Activated naive CD8-positive, alpha-beta T cell treated with anti-CD3 and anti-CD28 coated beads, Interleukin-2, amount 10 ng/mL, durations not matched to agents 7 days and 5 days (primary cell): ENCODE measurements at places on chromosomes 2 and 18.

DNA sequence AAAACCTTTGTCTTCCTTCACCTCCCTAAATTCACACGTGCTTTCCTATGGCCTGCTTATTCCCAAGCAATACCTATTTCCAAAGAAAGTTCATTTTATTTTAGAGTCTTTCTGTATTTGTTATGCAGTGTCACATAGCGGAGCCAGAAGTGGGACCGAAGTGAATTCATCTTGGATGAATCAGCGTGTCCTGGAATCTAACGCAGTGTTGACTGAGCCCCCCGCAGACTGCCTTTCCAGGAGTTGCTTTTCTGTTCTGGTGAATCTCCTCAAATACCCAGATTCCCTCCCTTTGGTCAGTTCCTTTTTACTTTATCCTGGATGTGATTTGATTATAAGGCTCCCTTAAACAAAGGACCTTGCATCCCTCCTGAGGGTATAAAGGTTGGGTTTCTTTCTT is 10.8 kb downstream of the ALPP start:
- no peaks in the 10 kb centered on the region for H3K36me3 ChIP-seq
- H3K4me3 ChIP-seq, result no peak overlapping the region
- H3K27me3 ChIP-seq, result peaks cover 52% of the 10 kb centered on the region

GRCh38 chr2:42841344-42841743 is 49.0 kb upstream of the HAAO start:
- DNase-seq, result no peak
- H3K4me1 ChIP-seq, result peaks cover 4% of the 10 kb centered on the region
- no peaks in the 10 kb centered on the region for H3K36me3 ChIP-seq
- no peak overlapping the region for H3K27ac ChIP-seq
- no peak overlapping the region for H3K4me3 ChIP-seq
- H3K27me3 ChIP-seq, result peaks cover 3% of the 10 kb centered on the region

DNA sequence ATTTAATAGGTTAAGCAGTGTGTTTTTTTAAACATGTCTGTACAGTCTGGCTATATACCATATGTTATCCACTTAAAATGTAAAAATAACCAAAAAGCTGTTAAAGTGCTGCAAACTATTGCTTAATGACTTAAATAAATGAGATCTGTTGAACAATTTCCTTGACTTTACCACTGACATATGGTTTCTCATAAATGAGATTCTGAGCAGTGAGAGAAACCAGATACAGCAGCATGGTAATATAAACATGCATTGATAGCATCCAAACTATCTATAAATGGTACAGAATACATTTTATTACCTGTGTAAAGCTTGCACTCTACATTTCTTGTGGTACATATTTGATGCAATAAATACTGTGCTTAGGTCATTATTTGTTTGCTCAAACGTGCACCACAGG is 36.3 kb upstream of the TTC21B start:
- no peak overlapping the region for H3K27ac ChIP-seq
- H3K36me3 ChIP-seq, result no peaks in the 10 kb centered on the region
- H3K4me1 ChIP-seq, result no peaks in the 10 kb centered on the region

DNA sequence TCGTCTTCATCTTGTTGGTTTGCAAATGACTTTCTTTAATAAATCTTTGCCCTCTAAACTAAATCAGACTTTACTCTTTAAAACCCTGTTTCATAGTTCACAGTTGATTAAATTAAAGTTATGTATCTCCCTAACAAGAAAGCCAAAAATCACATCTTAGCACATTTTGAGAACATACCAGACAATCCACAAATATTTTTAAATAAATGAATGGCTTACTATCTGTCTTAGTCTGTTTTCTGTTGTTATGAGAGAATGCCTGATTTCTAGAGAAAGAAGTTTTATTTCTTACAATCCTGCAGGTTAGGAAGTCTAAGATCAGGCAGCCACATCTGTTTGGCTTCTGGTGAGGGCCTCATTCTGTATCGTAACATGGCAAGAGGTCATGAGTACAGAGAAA is 1090.2 kb upstream of the PIK3C3 start:
- no peaks in the 10 kb centered on the region for H3K27me3 ChIP-seq
- no peak for DNase-seq
- H3K4me3 ChIP-seq, result no peak overlapping the region
- no peaks in the 10 kb centered on the region for H3K4me1 ChIP-seq
- no peaks in the 10 kb centered on the region for H3K36me3 ChIP-seq

- H3K27me3 ChIP-seq, result no peaks in the 10 kb centered on the region
- H3K36me3 ChIP-seq, result no peaks in the 10 kb centered on the region
- peaks cover 14% of the 10 kb centered on the region for H3K4me1 ChIP-seq
Observed at GRCh38 chr2:3604991-3605961, 10.4 kb downstream of the COLEC11 start.

GRCh38 chr2:178886006-178886405 is 78.8 kb upstream of the TTN start:
- no peak overlapping the region for H3K4me3 ChIP-seq
- H3K36me3 ChIP-seq, result peaks cover 6% of the 10 kb centered on the region
- no peaks in the 10 kb centered on the region for H3K27me3 ChIP-seq
- no peak for DNase-seq

DNA sequence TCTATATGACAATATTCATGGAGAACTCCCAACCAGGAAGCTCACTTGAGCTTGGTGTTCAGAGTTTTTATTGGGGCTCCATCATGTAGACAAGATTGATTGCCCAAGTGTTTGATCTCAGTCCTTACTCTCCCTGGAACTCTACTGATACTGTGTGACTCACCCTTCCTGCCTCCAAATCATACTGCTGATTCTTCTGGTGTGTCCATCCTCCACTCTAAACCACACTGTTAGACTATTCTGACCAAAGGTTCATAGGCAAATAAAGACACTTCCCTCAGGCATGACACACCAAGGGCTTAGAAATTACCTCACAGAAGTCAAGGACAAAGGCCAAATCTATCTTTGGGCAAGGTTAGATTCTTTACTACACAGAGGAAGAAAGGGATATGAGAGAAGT is 107.9 kb upstream of the CDH20 start:
- H3K4me1 ChIP-seq, result no peaks in the 10 kb centered on the region
- no peak for DNase-seq
- no peaks in the 10 kb centered on the region for H3K36me3 ChIP-seq
- no peak overlapping the region for H3K4me3 ChIP-seq

GRCh38 chr2:106061611-106062349 is 132.3 kb downstream of the UXS1 start:
- peaks cover 36% of the 10 kb centered on the region for H3K4me1 ChIP-seq
- peaks cover 8% of the 10 kb centered on the region for H3K36me3 ChIP-seq
- H3K4me3 ChIP-seq, result no peak overlapping the region
